ENCODE measurements at places on chromosomes 6 and 20. TPM values are rescaled to one million over a fixed set of nuclear protein-coding genes. Genes with fewer than 3 reads are reported as not detected.

Gene GRIK2
- total RNA-seq = 8.5 TPM

DNA sequence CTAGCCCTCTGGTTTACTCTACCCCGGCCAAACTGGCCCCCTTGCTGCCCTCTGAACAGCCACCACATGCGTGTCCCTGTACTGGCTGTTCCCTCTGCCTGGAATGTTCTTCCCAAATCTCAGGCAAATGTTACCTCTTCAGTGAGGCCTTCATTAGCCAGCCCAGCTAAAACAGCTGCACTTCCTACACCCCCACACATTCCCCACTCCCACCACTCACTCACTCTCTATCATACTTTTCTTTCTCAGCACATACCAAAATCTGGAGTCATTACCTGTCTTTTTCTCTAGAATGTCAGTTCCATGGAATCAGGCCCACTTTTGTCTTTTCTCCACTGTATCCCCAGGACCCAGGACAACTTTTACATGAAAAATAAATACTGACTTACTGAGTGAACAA lies 401.2 kb upstream of the SULF2 start:
- no peak for DNase-seq

Gene DTNBP1
- 8.3 TPM for total RNA-seq

DNA sequence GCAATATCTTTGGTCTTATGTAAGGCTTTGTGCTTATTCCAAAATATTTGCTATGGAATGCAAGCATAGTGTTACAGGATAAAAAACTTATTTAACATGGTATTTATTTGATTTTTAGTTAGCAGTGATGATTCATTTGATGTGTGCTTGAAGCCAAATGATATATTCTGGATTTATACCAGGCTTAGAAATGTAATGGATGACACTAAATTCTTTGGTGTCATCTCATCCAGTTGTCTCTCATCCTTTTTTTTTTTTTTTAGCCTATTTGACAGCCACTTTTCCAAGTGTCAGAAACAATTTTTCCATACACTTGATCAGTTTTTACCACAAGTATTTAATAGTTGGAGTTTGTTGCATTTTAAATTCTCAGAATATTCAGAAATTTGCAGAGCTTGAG lies 515.3 kb downstream of the CDKAL1 start:
- DNase-seq = no peak

Gene HSPA12B
- not detected for total RNA-seq

DNA sequence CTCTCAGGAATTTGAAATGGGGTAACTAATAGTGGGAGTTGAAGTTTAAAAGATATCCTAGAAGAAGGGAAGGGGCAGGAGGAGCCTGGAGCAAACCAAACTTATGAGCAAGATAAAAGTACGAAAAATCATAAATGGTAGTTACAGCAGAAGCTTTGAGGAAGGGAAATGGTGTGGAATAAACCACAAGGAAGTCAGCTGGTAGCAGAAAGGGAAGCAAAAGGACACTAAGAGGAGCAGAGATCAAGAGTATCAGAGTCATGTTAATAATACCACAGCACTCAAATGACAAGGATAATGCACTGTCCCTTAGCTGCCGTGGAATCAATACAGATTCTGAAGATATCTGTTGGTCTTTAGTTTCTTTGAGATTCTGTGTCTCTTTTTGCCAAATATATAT lies 44.9 kb upstream of the CCDC28A start:
- DNase-seq = no peak

Gene VSTM2L
- total RNA-seq = 0.51 TPM

GRCh38 chr20:37383229-37383989 lies 37.5 kb downstream of the SRC start:
- DNase-seq = no peak
